ENCODE measurements at places on chromosomes 2 and 18.
A peak's percentile ranks its signal among the peaks of the same experiment; 100 is the strongest.

GRCh38 chr18:31736630-31737029, 24.1 kb downstream of the SLC25A52 start:
- no peak for DNase-seq

DNA sequence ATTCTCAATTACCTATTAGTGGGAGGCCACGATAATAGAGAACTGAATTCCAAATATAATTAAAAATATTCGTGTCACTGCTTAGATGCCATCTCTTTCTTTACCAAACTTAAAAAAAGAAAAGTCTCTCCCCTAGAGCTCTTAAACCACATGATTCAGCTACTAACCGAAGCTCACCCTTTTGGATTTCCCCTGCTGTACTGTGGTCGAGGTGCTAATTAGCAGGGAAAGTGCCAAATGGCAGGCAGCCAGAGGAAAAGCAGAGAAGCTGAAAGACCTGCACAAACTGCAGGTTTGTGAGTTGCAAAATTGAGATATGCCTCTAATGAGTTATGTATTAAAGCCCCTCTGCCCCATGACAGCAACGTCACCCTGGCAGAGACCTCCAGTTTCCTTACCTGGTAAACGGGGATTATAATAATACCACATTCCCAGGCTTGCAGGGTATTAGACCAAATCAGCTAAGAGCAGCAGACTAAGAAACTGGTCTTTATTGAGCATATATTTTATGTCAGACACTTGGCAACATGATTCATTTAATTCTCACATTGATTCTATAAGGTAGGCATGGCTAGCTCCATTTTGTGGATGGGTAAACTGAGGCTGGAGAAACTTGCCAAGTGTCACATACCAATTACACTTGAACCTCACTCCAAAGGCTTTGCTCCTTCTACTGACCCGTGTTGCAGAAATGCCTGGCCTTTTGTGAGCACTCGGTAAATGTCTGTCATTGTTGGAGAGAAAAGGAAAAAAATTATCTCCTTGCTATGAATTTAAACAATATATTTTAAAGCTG, 259.7 kb downstream of the LPIN1 start:
- peak; percentile 27 for DNase-seq

GRCh38 chr2:37883518-37883917, 41.6 kb upstream of the RMDN2 start:
- no peak for DNase-seq

- no peak for DNase-seq
Observed at GRCh38 chr18:44495151-44495550, 185.5 kb upstream of the SETBP1 start.

GRCh38 chr2:157866202-157866601, 9.9 kb downstream of the ACVR1 start:
- no peak for DNase-seq

DNA sequence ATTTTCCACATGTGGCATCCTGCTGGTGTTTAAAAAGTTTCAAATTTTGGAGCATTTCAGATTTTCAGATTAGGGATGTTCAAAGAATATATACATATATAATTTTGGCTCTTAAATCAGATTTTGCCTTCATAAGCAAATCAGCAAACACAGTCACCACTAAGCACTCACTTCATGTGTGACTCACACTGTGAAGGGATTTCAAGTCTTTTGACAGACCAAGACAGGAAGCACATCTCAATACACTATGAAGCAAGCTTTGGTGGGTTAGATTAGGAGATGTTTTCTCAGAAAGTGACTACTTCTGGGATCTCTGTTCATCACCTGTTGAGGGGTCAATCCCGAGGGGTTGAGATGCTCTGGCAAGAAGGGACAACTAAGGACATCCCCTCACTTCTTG, 227.8 kb upstream of the RBBP8 start:
- DNase-seq, result no peak

DNA sequence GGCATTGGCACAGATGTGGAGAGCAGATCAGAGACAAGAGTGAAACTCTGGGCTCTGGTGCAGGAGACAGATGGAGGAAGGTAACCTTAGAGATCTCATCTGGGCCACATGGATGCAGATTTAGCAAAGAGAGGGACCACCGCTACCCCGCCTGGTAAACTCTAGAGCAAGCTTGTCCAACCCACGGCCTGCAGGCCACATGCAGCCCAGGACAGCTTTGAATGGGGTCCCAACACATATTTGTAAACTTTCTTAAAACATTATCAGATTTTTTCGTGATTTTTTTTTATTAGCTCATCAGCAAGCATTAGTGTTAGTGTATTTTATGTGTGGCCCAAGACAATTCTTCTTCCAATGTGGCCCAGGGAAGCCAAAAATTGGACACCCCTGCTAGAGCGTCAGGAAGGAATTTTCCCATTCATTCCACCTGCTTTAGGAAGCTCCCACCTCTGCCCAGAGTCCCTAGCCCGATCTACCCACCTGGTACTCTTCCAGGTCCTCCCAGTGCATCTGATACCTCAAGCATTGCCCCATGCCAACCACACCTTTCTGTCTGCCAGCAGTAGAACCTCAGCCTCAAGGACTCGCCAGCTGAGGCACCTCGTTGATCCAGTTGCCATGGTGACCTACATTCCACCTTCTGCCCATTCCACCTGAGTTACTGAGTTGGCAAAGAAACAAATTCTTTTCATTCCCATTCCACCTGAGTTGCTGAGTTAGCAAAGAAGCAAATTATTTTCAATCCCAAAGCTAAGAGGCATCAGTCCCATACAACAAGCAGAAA, at the start of gene CIB4:
Gene CIB4 (minus strand): TSS at position 586 of the 784 bp plus-strand sequence. CDS start 52 bp downstream, at position 534.
- DNase-seq, result no peak

GRCh38 chr18:43620936-43621335, 343.6 kb upstream of the SYT4 start:
- DNase-seq, result no peak

GRCh38 chr2:200703127-200703925, 108.4 kb upstream of the BZW1 start:
- DNase-seq, result no peak

- DNase-seq, result no peak
Observed at GRCh38 chr2:182890773-182891378, 24.4 kb upstream of the FRZB start.

DNA sequence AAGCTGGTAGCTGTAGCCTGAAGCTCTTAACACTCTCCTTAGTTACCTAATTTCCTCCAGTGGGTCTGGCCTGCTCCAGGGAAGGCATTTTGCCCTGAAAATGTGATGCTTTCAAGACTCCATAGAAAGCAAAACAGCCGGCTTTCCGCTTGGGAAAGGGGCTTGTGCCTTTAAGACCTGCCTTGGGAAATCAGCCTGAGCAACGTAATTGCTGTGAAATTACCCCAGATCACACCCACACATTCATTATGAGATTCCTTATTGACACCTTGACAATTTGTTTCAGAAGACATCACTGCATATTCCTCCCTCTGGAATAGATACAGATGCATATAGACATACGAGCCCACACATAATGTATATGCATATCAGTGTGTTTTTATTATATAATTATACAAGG, 190.5 kb upstream of the SKOR2 start:
- no peak for DNase-seq

DNA sequence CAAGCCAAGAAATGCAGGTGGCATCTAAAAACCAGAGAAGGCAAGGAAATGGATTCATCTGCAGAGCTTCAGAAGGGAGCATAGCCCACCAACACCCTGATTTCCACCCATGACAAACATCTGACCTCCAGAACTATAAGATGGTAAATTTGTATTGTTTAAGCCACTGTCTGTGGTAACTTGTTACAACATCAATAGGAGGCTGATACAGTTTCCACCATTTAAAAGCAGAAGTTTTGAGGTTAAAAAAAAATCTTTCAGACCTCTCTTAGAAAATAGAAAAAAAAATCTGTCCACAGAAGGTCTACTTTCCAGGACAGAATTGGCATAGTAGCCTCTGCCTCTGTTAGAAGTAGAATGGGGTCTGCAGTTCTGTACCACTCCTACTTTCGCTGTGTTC, 37.2 kb downstream of the SLC40A1 start:
- DNase-seq, result no peak

- no peak for DNase-seq
Observed at GRCh38 chr2:178250429-178250828, 56.1 kb downstream of the OSBPL6 start.

DNA sequence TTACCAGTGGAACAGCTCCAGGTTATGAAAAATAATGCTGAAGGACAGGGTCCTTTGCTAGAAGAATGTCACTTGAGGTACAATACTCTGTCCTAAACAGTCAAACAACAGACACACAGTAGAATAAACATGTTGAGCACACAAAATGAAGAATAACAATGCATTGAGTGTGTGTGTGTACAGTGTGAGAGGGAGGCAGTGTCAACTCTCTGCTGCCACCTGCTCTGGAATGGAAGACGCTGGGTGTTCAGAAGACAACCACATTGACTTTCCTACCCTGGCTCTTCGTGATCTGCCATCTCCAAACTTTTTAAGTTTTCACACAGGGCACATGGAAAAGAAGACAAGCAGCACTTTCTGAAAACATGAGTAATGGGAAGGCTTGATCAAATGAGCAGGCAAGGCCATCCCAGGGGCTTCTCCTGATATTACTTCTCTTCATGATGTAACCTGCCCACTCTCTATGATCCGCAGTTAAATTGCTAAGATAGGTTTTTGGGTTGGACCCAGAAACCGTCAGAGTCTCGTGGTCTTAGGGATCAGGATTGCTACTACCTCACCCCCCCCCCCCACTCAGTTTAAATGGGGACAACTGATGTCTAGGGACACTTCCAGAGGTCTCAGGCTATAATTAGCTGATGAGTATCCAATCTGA, 533.2 kb upstream of the TNP1 start:
- DNase-seq, result no peak

- no peak for DNase-seq
Observed at GRCh38 chr2:58701688-58702301, 460.7 kb upstream of the FANCL start.

- no peak for DNase-seq
Observed at GRCh38 chr2:43879261-43879660, 40.5 kb downstream of the ABCG8 start.

DNA sequence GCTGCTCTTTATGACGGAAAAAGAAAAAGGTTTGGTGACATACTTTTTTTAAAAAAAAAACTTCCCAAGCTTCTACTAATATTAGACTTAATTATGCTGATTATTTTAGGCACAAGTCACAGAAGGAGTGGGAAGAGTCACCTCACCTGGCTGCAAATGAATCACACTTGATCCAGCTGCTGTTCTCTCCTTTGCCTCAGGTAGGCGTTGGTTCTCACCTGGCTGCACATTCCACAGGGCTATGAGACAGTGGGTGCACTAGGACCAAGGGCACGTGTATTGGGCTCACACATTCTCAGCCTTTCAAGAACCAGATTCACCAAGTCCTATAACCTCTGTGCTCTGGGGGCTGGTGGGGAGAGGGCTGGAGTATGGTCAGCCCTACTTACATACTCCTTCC, 93.3 kb downstream of the TGFA start:
- DNase-seq, result no peak

DNA sequence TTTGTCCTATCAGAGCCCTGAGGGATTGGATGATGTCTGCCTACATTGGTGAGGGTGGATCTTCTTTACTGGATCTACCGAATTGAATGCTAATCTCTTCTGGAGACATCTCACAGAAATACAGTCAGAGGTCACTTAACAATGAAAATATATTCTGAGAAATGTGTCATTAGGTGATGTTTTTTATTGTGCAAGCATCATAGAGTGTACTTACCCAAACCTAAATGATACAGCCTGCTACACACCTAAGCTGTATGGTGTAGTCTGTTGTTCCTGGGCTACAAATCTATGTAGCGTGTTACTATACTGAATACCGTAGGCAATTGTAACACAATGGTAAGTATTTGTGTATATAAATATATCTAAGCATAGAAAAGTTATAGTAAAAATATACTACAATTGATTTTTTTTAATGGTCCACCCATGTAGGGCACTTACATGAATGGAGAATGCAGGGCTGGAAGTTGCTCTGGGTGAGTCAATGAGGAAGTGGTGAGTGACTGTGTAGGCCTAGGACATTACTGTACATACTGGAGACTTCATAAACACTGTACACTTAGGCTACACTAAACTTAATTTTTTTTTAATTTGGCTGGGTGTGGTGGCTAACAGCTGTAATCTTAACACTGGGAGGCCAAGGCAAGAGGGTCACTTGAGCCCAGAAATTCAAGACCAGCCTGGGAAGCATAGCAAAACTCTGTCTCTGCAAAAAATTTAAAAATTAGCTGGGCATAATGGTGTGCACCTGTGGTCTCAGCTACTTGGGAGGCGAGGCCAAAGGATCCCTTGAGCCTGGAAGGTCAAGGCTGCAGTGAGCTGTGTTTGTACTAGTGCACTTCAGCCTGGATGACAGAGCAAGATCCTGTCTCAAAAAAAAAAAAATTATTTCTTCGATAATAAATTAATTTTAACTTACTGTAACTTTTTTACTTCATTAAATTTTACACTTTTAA, 226.3 kb upstream of the UBE2E3 start:
- no peak for DNase-seq

DNA sequence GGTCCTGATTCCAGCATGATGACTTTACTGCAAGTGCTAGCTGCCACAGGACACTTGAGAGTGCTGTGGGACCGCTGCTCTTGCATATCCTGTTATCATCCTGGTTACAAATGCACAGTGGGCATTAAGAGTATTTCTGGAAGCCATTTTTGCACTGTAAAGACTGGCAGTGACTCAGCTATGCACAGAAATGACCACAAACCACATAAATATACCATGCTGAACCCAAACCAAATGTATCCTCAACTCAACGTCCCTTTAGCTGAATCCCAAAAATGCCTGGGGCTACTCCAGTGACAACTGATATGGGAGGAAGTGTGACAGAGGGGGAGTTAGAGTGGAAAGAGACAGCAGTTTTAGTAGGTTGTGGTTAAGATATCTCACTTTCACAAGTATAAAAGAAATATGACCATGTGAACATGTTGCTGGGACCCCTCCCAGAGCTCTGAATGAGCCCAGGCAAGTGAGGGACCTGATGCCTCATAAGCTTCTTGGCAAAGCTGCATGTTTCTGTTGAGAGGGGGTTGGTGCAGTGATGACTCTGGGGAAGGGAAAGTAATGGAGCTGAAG, 37.3 kb downstream of the RHBDD1 start:
- no peak for DNase-seq

DNA sequence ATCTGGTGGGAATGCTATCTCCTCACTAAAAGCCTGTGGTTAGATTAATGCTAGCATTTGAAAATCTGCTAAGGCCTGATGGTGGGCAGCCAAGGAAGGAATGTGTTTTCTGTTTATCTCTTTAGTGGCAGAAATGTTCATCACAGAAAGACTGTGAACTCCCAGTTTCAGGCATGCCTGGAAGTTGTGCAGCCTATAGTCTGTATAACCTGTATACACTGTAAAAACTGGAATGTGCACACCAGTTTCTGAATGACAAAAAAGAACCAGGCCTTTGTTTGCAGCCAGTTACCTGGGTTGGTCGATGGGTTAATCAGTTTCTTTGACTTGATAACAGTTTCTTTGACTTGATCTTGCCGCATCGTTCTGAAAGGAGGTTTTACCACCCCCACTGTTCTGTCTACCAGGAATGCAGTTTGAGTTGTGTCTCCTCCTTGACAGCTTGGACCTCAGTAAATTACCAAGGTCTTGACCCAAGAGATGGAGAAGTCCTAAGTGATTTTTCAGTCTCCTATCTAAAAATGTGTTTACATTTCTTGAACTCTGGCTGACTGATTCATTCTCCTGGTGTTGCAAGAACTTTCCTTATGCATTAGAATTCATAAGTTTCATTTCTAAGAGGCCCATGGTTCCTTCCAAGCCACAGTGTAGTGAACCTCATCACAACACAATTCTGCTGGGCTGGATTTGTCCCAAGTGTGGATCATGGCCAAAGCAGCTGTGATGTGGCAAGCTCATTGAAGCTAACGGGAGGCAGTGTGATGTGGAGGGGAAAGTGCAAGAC, 62.2 kb downstream of the KIAA2012 start:
- DNase-seq, result no peak

Measured in stimulated activated CD8-positive, alpha-beta memory T cell treated with anti-CD3 and anti-CD28 coated beads, Interleukin-4, amount 100 ng/mL, for 1 hour (primary cell).